ENCODE measurements at places on chromosomes 7 and 10.

DNA sequence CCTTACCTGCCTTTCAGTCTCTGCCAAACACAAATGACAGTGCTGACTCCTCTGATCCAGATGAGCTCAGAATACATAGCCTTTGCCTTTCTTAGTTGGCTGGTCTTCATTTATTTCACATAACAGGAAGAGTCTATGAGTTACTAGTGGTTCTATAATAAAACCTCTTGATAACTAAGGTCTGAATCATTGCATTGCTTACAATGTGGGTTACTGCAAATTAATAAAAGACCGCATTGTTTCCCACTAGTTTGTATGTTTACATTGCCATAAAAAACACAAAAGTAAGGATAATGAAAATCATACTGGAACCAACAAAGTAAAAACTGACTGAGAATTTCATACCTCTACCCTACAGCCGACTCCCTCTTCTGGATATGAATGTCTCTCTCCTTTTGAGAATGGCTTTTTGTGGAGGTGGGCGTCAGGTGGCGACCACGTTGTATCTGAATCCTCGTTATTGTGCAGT lies 62.0 kb upstream of the AKR1E2 start:
- no peak for DNase-seq

- no peak for DNase-seq
Observed at GRCh38 chr10:52956861-52957260, 184.3 kb upstream of the MBL2 start.

- no peak for DNase-seq
Observed at GRCh38 chr10:132595021-132595420, 57.4 kb downstream of the INPP5A start.

DNA sequence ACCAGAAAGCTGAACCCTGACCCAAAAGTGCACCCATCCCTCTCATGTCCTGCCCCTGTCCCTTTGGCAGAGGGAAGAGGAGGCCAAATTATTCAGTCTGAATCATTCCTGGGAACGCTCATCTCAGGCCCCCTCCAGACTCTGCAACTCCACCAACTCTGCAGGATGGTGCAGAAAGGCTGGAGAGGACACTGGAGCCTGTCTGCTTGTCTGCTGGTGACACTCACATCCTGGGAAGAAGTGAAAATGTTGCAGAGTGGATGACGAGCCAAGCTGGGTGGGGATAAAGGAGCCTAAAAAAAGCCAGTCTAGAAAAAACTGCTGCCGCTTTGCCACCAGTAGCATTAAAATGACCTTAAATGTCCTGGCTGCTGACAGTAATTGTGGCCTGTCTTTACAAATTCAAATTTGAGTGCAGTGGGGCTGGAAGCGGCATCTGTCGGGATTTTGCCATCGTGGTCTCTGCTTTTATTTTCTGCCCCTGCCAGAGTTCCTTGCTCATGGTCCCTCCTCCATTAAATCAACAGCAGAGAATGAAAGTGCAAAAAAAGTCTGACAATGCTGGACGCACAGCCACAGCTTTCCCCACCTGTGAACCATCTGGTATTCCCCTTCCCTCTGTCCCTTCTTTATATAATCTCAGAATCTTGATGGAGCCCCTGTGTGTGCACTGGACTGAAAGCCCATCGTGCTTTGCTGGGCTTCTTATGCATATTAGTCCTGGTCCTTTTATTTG lies 63.9 kb downstream of the STK17A start:
- DNase-seq = no peak

DNA sequence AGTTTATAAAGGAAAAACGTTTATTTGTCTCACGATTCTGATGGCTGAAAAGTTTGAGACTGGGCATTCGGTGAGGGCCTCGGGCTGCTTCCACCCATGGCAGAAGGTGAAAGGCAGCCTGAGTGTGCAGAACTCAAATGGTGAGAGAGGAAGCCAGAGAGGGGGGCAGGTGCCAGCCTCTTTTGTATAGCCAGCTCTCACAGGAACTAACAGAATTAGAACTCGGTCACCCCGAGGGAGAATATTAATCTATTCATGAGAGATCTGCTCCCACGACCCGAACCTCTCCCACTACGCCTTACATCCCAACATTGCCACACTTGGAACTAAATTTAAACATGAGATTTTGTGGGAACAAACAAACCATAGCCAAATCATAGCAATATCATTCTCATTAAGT lies 112.6 kb downstream of the ZPBP start:
- no peak for DNase-seq

DNA sequence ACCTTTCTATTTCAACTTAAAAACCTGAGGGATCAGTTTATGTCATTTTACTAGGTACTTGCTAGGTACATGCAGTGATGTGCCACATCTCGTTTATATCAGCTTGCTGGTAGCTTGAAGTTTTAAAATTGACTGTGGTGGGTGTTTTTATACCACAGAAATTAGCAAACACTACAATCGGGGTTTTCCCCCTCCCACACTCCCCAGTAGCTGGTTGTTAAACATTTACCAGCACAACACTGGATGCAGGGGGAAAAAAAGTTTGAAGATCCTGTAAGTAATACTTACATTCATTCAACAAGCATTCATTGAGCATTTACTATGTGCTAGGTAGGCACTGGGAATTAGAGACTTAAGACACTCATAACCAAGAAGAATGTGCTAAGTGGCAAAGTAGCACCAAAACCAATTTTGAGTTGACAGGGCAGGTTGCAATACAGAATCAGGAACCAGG lies 32.6 kb downstream of the USP6NL start:
- no peak for DNase-seq

DNA sequence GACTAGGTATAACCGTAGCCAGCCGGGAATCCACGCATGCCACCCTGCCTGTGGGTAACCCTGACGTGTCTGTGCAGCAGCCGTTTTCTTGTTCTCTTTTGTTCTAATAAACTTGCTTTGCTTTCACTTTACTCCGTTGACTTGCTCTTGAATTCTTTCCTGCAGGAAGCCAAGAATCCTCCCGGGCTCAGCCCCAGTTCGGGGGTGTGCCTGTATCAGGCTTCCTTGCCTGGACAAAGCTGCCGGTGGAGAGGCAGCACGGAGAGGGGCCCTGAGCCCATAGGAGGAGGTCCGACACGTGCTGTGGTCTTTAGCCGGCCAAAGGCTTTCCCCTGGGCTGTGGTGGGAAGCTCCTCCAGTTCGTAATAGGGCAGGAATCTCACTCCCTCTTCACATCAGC lies 256.5 kb upstream of the PPP2R2D start:
- no peak for DNase-seq

DNA sequence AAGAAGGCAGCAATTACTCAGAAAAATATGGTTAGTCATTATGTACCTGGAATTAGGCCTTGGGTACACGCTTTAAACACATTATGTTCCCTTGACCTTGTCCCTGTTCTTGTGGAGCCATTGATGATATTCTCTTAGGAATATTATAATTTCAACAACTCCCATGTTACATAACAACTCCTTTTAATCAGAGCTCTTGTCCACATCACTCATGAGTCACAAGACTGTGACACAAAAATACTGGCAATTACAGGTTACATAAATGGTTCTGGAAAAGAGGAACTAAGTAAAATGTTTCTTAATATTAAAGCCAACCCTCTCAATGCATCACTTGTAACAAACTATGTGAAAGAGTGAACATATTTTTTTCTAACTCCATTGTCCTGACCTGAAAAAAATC lies 143.8 kb upstream of the PCLO start:
- DNase-seq = no peak

DNA sequence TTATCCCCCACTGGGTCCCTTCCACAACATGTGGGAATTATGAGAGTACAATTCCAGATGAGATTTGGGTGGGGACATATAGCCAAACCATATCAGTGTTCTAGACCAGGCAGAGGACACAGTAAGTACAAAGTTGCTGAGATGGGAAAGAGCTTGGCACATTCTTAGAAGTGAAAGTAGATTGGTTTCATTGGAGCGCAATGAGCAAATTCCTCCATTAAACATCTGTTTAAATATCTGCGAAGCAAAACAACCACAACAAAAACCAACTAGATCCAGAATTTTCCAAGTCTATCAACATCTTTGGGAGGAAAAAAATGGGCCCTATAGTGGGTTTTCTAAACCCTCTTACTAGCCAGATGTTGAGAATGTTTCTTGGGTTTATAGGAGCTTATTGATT lies 80.0 kb upstream of the STEAP1B start:
- no peak for DNase-seq

DNA sequence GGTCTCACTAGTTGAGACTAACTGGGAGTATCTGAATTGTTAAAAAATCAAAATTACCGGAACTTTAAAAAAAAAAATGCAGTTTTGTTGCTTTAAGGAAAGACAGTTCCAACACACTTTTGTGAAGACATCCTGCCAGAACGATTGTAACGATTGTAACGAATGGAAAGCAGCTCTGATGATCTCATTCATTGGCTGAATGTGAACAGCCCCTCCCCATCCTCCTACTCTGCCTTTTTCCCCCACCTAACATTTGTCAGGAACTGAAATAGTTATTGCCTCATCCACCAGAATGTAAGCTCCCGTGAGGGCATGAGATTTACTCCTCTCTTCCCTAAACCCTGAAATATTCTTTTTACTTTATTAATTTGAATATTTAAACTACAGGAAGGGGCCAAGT lies 23.1 kb upstream of the ZC3HAV1L start:
- no peak for DNase-seq

GRCh38 chr10:88978463-88978862 lies 12.1 kb upstream of the FAS start:
- DNase-seq = no peak

- DNase-seq = no peak
Observed at GRCh38 chr7:101608772-101609713, 20.1 kb downstream of the MYL10 start.

- DNase-seq = no peak
Observed at GRCh38 chr7:108627476-108628051, 57.9 kb downstream of the DNAJB9 start.

- no peak for DNase-seq
Observed at GRCh38 chr7:45223728-45224630, 66.4 kb downstream of the RAMP3 start.

GRCh38 chr10:28704464-28705161 lies 27.3 kb downstream of the BAMBI start:
- DNase-seq = no peak

GRCh38 chr10:60942134-60942787 lies 1.7 kb downstream of the RHOBTB1 start:
- no peak for DNase-seq

- DNase-seq = no peak
Observed at GRCh38 chr7:156096771-156097538, 284.7 kb upstream of the SHH start.

DNA sequence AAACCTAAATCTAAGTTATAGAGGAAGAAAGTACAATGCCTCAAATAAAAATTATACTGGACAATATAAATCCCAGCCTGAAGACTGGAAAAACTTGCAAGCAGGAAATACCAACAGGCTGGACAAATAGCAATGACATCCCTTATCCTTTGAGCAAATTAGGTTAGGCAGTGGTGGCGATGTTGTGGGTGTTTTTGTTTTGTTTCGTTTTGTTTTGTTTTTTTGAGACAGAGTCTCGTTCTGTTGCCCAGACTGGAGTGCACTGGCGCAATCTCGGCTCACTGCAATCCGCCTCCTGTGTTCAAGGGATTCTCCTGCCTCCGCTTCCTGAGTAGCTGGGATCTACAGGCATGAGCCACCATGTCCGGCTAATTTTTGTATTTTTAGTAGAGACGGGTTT lies 57.3 kb upstream of the TES start:
- no peak for DNase-seq

Data from left lobe of liver (tissue), 2 donors.